ENCODE measurements at places on chromosomes 4 and X.

DNA sequence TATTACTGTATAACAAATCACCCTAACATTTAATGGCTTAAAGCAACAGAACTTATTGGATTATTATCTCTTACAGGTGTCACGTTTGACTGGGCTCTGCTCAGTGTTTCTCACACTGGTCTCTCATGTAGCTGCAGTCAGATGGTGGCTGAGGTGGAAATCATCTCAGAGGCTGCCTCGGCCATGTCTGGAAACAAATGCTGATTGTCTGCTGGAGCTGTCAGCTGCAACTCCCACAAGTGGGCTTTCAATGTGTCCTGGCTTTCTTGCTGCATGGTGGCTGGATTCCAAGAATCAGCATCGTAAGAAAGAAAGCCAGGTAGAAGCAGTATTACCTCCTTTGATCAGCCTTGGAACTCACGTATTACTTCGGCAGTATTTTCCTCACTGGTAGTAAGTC, 277.6 kb downstream of the SPANXN1 start:
- no peak for DNase-seq

GRCh38 chr4:8276358-8277240, 7.0 kb downstream of the HTRA3 start:
- DNase-seq: no peak

DNA sequence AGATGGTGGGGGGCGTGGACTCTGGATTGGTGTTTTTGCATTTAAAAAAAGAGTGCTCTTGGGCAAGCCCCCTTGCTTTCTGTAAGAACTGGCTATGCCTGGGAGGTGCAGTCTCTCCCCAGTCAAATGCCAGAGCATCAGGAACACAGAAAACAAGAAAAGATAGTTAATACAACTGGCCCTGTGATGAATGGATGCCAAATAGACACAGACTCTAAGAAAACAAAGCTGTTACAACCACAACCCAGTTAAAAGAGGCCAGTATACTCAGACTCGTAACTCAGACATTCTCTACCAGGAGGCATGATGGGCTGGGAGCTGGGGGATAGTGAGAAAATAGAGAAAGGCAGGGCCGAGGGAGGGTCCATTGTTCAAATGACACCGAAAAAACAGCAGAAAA, 32.5 kb upstream of the C1QTNF7 start:
- DNase-seq: no peak

GRCh38 chr4:69760455-69760854, at the start of gene SULT1B1:
SULT1B1 (minus strand) TSS chr4:69760620; CDS start chr4:69755217, 5,403 bp downstream.
- no peak for DNase-seq

- no peak for DNase-seq
Observed at GRCh38 chrX:97268182-97268680, 384.5 kb downstream of the RPA4 start.
